ENCODE measurements at places on chromosomes 4 and X.

- no peak for DNase-seq
Observed at GRCh38 chrX:132009350-132009749, 13.8 kb upstream of the STK26 start.

GRCh38 chrX:2547736-2548135 is 47.0 kb upstream of the DHRSX start:
- no peak for DNase-seq

- no peak for DNase-seq
Observed at GRCh38 chr4:81751531-81752289, 280.0 kb upstream of the RASGEF1B start.

- no peak for DNase-seq
Observed at GRCh38 chr4:109174224-109174953, 128.1 kb downstream of the COL25A1 start.

GRCh38 chrX:105829011-105829410 is 6.7 kb downstream of the NRK start:
- DNase-seq: no peak

- no peak for DNase-seq
Observed at GRCh38 chr4:8009097-8009496, 69.4 kb upstream of the AFAP1 start.

- DNase-seq: no peak
Observed at GRCh38 chr4:8666581-8666980, 74.0 kb downstream of the CPZ start.

- DNase-seq: no peak
Observed at GRCh38 chr4:2040391-2041238, 18.5 kb upstream of the NAT8L start.

GRCh38 chrX:45070116-45071007 is 130.3 kb downstream of the DIPK2B start:
- DNase-seq: no peak

DNA sequence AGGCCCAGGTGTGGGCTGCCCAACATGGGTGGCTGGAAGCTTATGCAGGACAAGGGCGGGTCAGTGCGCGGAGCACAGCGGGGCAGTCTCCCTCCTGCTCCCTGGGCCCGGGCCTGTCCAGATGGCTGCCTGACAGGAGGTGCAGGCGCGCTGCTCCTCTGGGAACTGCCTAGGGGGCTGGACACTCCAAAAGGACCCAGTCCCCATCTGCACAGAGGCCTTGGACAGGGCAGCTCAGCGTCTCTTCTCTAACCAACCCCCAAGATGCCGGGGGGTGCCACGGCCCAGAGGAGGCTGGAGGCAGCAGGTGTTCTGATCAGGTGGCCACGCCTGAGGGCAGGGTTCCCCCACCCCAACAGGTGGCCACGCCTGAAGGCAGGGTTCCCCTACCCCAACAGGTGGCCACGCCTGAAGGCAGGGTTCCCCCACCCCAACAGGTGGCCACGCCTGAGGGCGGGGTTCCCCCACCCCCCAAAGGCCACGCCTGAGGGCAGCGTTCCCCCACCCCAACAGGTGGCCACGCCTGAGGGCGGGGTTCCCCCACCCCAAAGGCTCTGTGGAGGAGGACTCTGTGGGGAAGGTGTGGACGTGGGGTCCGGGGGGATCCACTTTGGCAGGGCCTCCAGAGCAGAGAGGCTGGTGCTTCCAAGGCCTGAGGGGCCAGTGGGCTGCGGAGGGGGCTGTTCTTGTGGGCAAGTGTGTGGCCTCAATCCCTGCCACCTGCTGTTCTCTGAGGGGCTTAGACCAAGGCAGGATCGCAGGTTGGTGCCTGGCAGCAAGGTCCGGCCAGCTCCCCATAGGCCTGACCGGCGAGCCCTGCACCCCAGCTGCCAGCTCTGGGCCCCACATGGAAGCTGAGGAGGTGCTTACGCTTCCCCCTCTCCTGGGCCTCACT is 36.1 kb downstream of the CPLX1 start:
- no peak for DNase-seq

- no peak for DNase-seq
Observed at GRCh38 chrX:48695925-48696300, 621 bp upstream of the SUV39H1 start.

DNA sequence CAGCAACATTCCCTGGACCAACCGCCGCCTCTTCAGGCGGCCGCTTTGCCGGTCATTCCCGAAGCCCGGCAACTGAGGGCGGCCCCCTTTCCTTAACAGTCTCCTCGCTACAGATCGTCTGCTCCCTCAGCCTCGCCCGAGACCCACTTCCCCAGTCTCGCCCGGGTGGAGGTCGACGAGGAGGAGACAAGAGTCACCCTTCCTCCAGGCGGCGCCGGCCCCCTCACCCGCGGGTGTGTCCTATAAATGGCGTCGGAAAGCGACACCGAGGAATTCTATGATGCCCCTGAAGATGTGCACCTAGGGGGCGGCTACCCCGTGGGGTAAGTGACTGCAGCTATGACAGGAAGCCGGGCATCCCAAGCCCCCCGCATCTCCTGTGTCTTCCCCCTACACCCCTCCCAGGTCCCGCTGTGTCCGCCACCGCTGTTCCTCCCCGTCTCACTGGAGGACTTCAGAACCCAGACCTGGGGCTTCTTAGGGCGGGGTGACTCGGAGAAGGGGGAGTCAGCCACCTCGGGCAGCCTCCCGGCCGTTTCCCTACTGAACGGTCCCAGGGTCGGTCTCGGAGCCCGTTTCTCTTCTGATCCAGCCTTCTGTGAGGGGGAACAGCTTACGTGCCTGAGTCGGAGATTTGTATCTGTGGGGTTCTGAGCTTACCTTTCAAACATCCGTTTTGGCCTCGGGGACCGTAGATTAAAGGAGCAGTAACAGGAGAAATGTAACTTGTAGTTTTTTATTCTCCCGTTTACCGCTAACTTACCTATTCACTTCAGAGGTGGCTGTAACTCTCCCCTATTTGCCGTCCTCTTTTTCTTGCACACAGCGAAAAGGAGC is 570 bp downstream of the WDR44 start:
- peak; percentile 28 for DNase-seq

DNA sequence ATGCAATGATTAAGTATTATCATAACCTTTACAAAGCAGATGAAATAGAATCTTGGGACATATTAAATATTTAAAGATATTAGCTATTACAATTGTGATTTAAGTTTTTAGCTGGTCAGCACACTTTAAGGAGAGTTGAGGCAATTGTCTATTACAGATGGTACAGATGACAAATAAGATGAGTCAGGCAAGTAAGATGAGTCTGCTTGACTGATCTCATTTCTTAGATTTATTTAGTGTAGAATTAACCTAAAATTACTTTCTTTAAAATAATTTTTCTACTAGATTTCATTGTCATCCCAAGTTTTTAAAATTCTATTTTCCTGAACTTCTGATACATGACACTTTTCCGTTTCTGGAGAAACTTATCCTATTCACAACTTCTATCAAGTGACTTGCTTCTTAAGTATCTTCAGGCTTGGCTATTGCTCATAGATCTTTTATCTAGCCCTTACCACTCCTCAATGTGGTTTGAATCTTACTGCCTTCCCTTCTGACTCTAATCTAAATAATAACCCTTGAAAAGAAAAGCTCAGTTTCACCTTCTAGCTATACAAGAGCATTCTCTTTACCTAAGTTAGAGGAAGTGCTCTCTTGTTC is 32.9 kb downstream of the CXCL1 start:
- DNase-seq: no peak

DNA sequence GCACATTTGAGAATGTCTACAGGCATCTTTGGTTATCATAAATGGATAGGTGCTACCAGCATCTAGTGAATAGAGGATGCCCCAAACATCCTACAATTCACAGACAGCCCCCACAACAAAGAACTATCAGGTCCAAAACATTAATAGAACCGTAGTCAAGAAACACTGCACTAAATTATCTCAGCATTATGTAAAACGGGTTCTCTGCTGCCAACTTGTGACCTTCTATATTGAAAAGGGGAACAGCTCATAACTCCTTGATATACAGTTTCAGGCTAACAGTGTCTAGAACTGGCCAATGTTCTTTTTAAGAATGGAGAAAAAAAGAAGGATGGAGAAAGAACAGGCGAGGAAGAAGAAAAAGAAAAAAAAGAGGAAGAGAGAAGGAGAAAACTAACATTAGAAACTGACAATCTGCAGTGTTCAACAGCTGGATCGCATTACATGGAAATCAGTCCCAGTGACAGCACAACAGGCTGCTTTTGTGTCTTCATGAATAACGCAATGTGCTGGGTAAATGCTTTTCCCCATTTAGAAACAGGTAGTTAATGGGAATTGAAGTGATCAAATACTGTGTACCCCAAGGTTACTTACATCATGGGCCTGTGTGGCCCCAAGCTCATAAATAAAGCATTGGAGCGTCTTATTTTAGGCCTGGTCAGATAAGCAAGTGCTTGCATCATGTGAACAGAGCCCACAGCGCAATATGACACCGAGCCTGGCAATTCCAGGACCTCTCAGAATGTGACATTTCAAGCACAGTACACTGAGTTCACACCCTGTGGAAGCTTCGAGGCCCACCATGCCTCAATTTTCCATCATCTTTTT is 339.5 kb downstream of the DHX15 start:
- no peak for DNase-seq

DNA sequence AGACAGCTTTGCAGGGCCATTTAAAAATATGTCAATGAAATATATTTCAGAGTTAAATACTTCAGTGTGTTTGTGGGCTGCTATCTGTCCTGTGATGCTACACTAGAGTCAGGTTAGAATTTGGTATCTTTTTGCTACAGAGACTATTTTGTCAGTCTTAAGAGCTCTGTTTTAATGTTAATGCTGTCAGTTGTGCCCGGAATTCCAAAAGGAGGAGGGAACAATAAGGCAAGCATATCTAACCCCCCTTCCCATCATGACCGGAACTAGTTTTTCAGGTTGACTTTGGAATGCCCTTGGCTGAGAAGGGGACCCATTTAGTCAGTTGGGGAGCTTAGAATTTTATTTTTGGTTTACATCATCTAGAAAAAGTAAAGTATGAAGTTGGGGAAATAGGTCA is 34.9 kb upstream of the SLC25A4 start:
- DNase-seq: no peak

DNA sequence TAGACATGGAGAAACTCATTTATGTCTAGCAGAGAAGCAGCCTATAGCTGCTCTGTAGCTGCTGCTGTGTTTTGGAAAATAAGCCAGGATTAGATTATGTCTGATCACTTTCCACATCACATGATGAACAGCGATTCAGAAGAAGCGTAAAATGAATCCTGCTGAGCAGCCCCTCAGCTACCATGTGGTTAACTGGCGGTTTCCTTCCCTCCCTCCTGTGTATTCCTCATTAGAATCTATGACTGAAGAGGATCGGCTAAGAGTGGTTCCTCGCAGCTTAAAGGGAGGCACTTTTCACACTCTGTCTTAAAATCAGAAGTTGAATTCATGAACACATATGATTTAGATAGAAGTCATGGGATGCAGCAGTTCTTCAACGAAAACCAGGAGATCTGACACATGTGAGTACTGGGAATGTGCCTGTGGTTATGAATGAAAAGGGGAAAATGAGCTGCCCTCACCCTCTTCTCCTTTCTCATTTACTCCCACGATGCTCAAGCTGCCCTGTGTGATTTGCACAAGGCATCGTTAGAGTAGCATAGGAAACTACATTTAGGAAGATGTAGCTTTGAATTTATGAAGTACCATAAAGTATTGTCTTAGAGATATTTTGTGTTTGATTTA is at the start of gene PPEF1:
PPEF1 (plus strand) TSS at position 220 of the 624 bp plus-strand sequence; CDS start at position 356, 136 bp downstream.
- DNase-seq: no peak

- no peak for DNase-seq
Observed at GRCh38 chrX:7330971-7331746, 183.2 kb upstream of the PUDP start.

GRCh38 chr4:17654701-17655100 is 40.3 kb downstream of the MED28 start:
- DNase-seq: no peak

- DNase-seq: no peak
Observed at GRCh38 chr4:31107362-31107761, 387.2 kb downstream of the PCDH7 start.

GRCh38 chr4:24422644-24423043 is 161.7 kb downstream of the DHX15 start:
- DNase-seq: no peak

DNA sequence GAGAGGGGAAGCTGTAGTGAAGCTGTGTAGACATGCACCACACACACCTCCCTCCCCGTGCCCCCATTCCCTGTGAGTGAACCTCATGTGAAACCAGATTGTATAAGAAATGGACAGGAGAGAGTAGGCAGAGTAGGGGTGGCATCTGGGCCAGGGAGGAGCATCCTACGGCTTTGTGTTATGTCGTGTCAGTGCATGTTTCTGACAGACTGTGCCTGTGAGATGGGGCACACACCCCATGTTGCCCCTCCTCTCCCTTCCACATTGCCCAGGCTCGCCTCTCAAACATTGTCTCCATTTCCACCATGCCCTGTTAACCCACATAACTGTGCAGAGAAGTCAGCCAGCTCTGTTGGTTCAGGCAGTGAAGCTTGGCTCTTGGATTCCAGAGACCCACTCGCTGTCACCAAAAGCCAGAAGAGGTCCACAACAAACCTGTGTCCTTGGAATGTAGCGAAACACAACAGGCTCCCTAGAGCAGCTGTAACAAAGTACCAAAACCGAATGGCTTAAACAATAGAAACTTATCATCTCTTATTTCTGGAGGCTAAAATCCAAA is 56.1 kb downstream of the SLC9A6 start:
- no peak for DNase-seq

GRCh38 chr4:145774473-145774872 is 94.5 kb downstream of the C4orf51 start:
- no peak for DNase-seq

DNA sequence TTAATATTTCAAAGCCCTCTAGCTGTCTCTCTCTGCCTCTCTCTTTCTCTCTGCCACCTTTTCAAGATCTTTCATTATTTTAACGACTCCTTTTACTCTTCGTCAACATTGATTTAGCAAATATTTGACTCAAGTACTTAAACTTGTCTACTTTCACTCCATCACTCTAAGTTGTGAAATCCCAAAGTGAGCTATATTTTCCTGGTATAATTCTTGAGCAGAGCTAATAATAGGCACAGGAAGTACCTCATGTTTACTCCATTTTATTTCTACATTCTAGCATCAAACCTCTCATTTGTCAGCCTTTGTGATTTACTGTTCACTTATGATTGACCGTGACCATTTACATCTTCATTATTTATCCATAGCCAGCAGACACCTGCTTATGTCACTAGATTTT is 482.5 kb downstream of the RPA4 start:
- DNase-seq: no peak

DNA sequence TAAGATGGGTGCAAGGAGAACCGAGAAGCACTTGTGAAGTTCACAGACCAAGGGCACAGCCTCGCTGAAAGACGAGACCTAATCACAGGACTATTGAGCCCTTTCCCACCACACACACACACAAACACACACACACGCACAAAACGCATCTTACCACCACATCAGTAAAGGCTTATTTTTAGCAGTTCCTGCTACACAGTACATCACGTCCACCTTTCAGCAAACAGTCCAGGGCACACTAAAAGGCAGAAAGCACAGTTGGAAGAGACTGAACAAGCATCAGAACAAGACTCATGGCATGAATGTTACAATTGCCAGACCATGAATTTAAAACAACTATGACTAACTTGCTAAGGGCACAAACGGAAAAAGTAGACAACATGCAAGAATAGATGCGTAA is 83.6 kb upstream of the MAPK10 start:
- no peak for DNase-seq

GRCh38 chrX:133747196-133747595 is 238.2 kb downstream of the GPC3 start:
- DNase-seq: no peak

GRCh38 chr4:10084651-10085358 is 31.8 kb downstream of the WDR1 start:
- DNase-seq: no peak

GRCh38 chr4:18518098-18518497 is 496.5 kb upstream of the LCORL start:
- no peak for DNase-seq

All from stimulated activated CD8-positive, alpha-beta memory T cell treated with anti-CD3 and anti-CD28 coated beads, Interleukin-12 subunit alpha, Interleukin-12 subunit beta, amount 100 ng/mL, for 4 hours (primary cell).